ENCODE measurements at places on chromosomes 3 and 15.

- no peak for DNase-seq
Observed at GRCh38 chr3:150254309-150254708, 153.8 kb upstream of the TSC22D2 start.

- no peak for DNase-seq
Observed at GRCh38 chr3:97692389-97692788, 72.2 kb upstream of the ARL6 start.

DNA sequence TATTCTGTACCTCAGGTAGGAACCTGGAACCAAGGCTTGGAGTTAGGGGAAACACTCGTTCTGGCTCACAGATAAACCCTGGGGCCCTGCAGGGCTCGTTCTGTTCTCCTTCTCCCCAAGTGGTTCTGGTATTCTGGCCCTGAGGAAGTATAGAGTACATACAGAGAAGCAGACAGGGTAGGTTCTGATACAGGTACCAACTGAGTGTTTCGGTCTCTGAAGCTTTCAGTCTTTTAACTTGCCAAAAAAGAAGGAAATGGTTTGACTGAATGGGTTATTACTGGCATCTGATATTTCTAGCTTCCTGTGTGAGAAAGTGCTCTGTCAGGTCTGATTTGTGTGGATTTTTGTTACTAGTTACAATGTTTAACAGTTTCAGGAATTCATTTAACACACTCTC is 67.3 kb downstream of the UBE2E2 start:
- DNase-seq = no peak

GRCh38 chr15:52290329-52290728 is 5.3 kb downstream of the MYO5C start:
- no peak for DNase-seq

GRCh38 chr3:30526031-30526430 is 80.4 kb upstream of the TGFBR2 start:
- no peak for DNase-seq

GRCh38 chr3:160781402-160781801 is 25.4 kb downstream of the PPM1L start:
- no peak for DNase-seq

- DNase-seq = no peak
Observed at GRCh38 chr3:125116311-125117080, 60.7 kb upstream of the HEG1 start.

GRCh38 chr15:40754574-40754882 is 526 bp downstream of the RMDN3 start:
- DNase-seq = no peak

GRCh38 chr15:66646308-66646707 is 55.7 kb upstream of the SMAD6 start:
- no peak for DNase-seq

GRCh38 chr3:100526613-100527346 is 34.4 kb downstream of the TMEM45A start:
- no peak for DNase-seq
